ENCODE measurements at places on chromosomes 5 and 9.

- no peak for DNase-seq
These were observed 82.5 kb upstream of the CAST start for GRCh38 chr5:96579711-96580110.

DNA sequence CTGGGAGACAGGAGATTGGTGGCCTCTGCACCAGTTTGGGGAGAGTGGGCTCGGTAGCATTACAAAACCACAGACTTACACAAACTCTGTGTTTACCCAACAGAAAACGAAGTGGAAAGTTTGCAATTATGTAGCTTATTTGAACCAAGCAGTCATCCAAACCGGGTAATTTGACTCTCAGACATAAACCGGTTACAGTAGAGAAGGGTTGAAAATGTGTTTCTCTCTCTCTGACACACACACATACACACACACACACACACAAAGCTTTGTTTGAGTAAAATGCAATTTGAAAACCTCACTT, 97.1 kb upstream of the ZNF608 start:
- no peak for DNase-seq

GRCh38 chr5:43425983-43426382, 13.8 kb upstream of the CCL28 start:
- DNase-seq, result no peak

GRCh38 chr9:73148447-73148937, 3.2 kb upstream of the ANXA1 start:
- no peak for DNase-seq

GRCh38 chr9:129981180-129981907, 61.6 kb downstream of the FNBP1 start:
- DNase-seq, result no peak

- DNase-seq, result no peak
These were observed at the start of gene MCTP1 for GRCh38 chr5:95284572-95285408. TSS of gene MCTP1 (minus strand) at chr5:95285094.

DNA sequence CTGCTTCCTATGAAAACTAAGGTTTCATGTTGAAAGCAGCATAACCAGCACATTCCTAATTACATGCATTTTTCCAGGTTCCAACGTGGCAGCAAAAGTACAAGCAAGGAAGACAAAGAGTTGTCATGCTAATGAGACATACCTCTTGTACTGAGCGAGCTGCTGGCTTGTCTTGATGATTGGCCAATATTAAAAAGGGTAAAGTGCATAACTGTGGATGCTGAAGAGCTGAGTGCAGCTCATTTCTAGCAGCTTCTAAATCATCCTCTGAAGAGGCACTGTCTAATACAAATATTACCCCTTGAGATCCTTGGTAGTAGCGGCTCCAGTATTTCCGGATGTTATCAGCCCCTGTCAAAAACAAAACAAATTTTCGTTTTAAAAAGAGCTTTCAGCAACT, 197.3 kb downstream of the ARL15 start:
- no peak for DNase-seq

GRCh38 chr5:178086266-178086665, 27.1 kb upstream of the N4BP3 start:
- DNase-seq, result no peak

DNA sequence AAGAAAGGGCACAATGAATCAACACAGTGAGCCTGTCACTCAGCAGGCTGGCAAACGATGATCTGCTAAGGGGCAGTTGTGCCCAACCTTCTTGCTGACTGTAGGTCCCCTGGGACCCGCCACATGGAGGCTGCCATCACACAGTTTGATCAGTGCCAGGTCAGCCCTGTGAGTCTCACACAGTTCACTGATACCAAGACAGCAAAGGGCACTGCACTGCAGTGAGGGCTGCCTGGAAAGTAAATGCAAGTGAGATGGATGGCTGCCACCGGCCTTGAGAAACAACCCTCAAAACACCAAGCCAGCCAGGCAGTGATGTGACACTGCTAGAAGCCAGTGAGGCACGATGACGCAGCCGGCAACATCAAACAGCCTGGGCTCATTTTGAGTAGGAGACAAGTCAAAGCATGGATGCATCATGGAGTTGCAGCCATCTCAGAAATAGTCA, 30.3 kb downstream of the FOXD1 start:
- DNase-seq, result no peak

DNA sequence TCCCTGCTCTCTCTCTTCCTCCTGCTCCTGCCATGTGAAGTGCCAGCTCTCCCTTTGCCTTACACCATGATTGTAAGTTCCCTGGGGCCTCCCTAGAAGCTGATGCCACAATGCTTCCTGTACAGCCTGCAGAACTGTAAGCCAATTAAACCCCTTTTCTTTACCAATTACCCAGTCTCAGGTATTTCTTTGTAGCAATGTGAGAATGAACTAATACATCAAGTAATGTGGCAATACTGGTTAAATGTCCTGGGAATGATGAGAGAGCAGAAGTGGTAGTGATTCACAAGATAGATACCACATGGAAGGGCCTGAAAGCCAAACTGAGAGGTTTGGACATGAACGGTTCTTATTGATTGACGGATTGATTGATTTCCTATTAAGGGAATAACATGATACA, 62.6 kb upstream of the IL12B start:
- no peak for DNase-seq

GRCh38 chr9:85200726-85201404, 531.3 kb downstream of the NTRK2 start:
- no peak for DNase-seq

- no peak for DNase-seq
These were observed 31.0 kb upstream of the ISOC1 start for GRCh38 chr5:129063483-129064113.

- no peak for DNase-seq
These were observed 144.0 kb downstream of the TMC1 start for GRCh38 chr9:72665421-72665820.

DNA sequence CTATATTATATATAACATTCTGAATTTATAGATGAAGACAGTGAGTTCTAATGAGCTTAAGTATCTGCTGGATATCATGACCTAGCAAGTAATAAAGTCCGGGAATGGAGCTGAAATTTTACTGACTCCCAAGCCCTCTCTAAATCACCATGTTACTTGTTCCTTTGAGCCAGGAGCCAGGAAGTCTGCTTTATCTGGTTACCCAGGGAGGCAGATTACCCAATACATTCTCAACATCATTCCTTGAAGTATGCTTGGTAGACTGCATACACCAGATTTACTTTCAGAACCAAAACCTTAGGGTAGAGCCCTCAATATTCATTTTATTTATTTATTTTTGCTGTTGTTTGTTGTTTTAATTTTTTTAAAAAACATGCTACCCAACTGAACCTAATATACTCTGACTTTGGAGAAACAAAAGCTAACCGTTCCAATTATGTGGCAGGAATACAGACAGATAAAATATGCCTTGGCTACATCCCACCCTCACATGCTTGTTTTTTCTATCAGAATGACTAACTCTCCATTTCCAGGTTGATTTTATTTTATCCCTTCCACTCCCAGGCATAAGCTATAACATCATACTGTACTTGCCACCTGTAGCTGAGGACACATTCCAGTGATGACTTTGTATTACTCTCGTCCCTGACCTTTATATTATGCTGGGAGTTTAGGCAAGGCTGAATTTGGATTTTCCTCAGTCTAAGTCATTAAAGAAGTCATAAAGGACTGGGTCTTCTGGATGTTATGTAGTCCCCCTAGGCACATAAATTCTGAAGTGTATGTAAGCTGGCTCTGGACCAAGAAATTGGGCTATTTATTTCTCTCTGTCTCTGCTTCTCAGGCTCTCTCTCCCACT, 82.0 kb downstream of the YIPF5 start:
- DNase-seq, result no peak

DNA sequence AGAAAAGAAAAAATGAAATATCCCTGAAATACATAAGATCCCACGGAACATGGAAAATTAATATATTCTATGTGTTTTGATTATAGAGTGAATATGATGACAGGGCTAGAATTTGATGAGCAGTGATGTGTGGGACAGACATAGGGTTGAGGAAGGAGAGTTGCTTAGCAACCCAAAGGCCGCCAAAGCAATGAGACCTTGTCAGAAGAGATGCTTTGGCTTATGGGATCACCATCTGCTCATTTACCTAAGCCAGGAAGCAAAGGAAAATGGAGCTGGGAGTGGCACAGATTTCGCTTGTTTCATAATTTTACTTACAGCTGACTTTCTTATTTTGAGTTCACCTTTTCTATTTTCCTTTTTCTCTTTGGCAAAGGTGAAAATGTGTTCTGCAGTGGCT, 20.9 kb upstream of the HAPLN1 start:
- DNase-seq, result no peak

DNA sequence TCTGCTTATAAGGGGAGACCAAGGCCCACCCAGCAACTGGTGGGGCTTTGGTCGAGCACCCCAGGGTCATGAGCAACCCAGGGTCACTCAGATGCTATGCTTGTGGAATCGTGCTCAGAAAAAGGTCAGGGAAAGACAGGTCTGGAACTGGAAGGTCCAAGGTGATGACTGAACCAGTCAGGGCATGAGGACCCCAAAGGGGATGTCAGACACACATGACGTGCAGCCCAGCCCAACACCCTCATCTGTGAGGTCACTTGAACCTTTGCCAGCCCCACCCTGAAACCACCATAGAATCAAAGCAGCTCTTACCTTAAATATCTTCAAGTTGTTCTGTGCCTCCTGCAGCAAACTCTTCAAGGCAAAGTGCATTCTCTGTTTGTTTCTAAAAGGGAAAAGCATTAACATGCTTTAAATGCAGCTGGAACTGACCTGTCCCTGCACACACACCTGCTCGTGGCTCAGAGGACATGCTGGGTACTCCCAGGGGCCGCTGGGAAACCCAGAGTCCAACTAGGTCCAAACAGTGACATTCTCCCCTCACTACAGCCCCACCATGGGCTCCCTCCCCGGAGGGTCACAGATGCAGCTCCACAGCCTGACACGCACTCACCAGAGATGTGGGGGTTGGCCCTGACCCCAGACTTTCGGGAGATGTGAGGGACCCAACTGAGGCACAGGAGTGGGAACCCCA, 29.4 kb downstream of the IPPK start:
- no peak for DNase-seq

DNA sequence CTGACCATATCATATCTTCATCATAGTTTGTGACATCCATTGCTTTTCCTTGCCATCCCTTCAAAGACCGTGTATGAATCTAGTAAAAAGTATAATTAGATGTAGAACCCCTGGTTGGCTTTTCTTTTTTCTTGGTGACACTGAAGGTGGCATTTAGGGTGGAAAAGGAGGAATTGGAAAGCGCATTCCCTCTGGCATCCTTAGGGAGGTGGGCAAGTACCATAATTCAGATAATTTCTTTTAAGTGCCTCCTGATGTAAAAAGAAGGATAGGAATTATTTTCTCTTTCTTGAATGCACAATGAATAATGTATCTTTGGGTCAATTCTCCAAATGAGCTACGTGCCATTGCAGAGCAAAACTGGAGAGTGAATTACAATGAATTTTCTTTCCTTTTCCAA, 73.2 kb upstream of the SMARCA2 start:
- no peak for DNase-seq

- no peak for DNase-seq
These were observed 16.4 kb upstream of the UBTD2 start for GRCh38 chr5:172299916-172300439.

- no peak for DNase-seq
These were observed 3.0 kb downstream of the BBLN start for GRCh38 chr9:128163027-128163515.

- DNase-seq, result no peak
These were observed 148.3 kb downstream of the RPS23 start for GRCh38 chr5:82129723-82130285.

GRCh38 chr9:102911185-102911584, 83.9 kb upstream of the CYLC2 start:
- no peak for DNase-seq

GRCh38 chr9:113164536-113165300, 13.9 kb downstream of the SLC31A2 start:
- DNase-seq, result no peak

DNA sequence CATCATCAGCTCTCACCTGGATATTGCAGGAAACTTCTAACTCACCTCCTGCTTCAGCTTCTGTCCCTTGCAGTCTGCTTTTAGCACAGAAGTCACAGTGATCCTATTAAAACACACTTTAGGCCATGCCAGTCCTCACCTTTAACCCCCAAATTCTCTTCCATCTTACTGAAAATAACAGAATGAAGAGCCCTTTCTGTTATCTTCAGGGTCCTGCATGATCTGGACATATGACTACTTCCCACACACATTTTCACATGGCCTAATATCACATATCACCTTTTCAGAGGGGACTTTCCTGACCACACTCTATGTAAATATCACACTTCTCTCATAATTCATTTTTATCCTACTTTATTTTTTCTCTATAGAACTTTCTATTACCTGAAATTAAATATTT, 550.6 kb upstream of the CLINT1 start:
- no peak for DNase-seq

GRCh38 chr5:113259034-113259433, 175.8 kb downstream of the TSSK1B start:
- no peak for DNase-seq

DNA sequence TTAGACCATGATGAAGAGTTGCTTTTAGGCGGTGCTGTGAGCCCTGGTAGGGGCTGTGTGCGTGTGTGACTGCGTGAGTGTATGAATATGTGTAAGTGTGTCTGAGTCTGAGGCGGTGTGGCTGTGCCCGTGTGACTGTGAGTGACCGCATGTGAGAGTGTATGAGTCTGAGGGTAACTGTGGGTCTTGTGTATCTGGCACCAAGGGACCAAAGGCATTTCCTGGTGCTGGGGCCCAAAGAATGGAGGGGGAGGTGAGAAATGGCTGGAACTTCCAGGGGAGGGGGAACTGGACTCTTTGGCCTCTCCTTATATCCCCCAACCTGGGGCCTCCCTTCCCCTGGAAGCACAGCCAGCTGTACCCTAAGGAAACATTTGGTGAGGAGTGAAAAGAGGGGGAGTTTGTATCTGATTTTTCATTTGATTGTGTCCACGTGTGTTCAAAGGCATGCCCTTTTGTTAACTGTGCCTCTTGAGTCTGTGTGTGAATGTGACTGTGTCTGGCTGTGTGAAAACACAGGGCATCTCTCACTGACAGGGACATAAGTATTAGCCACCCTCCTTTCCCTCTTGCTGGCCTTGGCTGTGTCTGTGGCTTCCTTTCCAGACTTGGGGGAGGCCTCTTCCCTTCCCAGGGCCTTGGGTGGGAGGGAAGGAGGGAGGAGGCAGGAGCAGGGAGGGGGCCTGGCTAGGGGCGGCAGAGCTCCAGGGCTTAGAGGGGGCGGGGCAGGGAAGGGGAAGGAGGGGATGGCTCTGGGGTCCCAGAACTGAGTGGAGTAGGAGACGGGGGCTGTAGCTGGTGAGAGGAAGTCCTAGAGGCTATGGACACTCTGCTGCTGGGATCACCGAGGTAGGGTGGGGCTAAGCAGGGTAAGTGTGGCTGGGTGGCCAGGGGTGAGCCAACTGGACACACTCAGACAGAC, 1.4 kb downstream of the IL11RA start:
- no peak for DNase-seq

- DNase-seq, result no peak
These were observed 58.1 kb downstream of the PPIP5K2 start for GRCh38 chr5:103178167-103178566.
